ENCODE measurements at places on chromosomes 3 and 15.

DNA sequence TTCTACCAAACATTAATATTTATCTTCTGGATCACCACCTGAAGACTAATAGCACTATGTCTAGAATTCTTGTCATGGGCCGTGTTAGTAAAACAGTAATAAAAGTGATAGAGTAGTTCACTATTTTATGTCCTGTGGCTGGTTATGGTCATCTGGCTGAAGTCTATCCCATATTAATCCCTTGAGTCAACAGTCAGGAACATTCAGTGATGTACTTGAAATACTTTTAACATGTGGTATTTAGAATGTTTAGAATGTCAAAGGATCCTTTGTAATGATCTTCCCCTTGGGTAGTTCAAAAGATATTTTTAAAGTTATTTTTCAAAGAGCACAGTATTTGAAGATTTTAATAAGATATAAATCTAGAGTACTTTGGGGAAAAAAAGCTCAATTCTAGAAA, 117.0 kb downstream of the MBNL1 start:
- no peak for DNase-seq

DNA sequence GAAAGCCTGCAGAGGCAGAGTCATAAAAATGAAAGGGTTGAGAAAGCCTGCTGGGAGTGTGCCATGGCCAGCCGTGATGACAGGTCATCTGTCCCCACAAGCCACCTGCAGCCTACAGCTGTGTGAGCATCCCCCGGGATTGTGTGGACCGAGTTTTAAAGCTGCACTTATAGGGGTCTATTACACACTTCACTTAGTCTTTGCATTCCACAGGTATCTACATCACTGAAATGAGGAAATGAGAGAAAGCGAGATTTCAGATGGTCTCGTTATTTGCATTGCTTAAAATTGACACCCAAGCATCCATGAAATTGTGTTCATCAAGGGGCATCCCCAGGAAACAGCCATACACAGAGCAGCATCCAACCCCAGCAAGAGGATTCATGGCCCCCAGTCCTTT, 137.6 kb upstream of the TRIM42 start:
- DNase-seq: no peak

GRCh38 chr15:31228011-31228484, 98.6 kb upstream of the KLF13 start:
- DNase-seq: no peak

DNA sequence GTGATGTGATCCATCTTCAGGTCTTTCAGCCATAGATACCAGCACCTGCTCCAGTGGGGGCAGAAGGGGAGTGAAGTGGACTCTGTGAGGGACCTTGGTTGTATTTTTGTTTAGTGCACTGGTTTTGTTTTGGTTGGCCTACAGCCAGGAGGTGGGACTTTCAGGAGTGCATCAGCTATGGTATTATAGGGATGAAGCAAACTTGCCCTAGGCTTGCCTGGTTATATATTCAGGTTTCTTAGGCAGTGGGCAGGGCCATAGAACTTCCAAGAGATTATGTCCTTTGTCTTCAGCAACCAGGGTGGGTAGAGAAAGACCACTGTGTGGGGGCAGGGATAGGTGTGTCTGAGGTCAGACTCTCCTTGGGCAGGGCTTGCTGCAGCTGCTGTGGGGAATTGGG, 337.3 kb upstream of the SGO1 start:
- no peak for DNase-seq

DNA sequence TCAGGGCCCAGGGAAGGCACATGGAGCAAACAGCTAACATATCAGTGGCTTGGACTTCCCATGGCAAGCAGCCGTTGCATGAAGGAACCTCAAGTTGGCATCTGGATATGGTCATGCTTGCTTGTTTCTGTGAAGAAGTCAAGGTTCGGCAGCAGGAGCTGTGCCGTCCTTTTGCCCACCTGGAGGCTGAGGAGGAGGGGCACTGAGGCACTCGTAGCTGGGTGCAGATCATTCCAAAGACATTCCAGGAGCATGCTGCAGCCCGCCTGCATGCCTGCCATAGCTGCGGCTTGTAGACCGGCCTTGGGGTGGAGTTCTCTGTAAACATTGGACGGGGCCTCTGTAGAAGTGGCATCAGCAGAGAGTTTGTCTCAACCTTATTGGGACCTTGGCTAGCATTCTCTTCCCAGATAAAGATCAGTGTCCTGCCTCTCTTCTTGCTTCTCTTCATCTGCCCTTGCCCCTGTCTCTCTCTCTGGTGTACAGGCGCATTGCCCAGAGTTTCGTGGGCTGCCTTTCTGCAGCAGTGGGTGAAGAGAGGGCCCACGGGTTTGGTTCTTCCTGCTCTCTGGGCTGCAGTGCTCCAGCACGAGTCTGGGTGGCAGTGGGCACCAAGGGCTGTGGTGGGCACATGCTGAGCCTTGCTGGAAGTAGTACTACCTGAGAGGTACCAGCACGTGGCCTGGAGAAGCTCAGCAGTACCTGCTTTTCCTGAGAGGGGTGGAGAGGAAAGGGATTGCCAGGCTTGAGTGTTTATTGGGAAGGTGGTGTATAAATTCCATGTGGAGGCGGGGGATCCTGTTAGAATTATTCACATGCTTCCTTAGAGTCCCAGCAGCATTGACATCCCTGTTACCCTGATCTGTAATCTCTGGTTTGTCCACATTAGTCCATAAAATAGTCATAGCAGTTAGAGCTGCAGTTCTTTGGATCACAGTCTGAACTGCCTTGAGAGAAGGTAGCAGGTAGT, 49.4 kb downstream of the CHCHD6 start:
- no peak for DNase-seq

DNA sequence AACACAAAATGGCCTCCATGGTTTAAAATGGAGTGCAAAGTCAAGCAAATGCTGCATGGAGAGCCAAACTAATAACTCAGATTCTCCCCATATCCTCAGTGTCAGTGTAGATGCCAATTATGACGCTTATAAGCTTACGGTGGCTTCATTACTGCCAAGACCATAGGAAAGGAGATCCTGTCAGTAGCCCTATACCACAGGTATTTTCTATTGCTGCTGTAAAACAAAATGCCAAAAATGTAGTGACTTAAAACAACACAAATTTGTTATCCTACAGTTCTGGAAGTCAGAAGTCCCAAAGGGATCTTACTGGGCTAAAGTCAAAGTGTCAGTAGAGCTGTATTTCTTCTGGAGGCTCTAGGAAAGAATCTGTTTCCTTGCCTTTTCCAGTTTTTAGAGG, 149.8 kb upstream of the GBE1 start:
- DNase-seq: no peak

- DNase-seq: no peak
Measured at GRCh38 chr3:33111581-33111980, 2.2 kb upstream of the CRTAP start.

- DNase-seq: no peak
Measured at GRCh38 chr15:43292375-43293078, 25.8 kb upstream of the TGM5 start.

DNA sequence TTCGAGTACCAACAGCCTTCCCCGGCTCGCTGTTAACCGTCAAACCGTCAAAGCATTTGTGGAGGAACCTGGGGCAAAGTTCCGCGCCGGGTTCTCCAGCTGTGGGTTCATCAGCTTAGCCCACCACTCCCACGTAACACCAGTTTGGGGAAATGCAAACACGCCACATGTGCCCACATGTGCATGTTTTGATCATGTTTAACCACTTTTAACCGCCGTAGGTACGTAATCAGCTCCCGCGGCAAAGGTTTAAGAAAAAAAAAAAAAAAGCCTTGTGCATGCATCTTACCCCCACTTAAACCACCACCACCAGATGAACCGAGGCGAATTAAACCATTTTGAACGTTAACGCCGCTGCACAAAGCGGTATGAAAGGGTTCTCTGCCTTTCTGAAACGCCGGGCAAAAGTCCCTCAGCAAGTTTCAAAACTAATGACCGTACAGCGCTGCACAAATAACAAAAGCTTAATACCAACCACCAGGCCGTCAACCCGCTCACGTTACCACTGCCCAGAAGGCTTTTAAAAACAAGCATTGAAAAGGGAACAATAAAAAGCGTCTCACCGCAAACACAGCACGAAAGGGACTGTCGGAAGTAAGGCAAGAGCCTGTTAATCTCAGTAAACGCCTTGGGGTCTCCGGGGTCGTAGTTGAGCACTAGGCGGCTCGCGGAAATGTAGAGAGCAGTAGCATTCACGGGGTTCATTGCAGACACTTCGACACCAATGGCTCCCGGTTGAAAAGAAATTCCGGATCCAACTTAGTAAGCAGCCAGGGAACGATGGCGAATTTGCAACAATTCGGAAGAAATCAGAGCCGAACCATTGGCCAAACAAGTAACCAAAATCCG, 1.5 kb downstream of the MSL2 start:
- no peak for DNase-seq

GRCh38 chr3:131401978-131402377, 20.4 kb downstream of the NUDT16 start:
- no peak for DNase-seq

DNA sequence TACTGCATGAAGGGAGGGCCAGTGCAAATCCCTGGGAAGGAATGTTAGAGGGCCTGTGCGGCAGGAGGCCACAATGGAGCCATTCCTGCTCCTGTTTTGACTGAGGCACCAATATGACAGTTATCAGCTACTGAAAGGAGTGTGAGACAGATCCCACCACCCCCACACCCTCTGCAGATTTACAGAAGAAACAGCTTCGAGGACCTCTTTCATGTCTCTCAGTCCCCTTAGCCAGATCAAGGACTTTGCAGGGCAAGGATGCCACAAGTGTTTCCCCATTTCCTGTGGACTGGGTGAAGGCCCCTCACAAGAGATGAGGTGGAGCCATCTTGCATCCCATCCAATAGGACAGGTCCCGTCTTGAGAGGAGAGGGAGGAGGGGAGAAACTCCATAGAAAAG, 48.5 kb upstream of the RASGRP1 start:
- no peak for DNase-seq

GRCh38 chr3:130925628-130926027, 31.7 kb downstream of the ATP2C1 start:
- no peak for DNase-seq

DNA sequence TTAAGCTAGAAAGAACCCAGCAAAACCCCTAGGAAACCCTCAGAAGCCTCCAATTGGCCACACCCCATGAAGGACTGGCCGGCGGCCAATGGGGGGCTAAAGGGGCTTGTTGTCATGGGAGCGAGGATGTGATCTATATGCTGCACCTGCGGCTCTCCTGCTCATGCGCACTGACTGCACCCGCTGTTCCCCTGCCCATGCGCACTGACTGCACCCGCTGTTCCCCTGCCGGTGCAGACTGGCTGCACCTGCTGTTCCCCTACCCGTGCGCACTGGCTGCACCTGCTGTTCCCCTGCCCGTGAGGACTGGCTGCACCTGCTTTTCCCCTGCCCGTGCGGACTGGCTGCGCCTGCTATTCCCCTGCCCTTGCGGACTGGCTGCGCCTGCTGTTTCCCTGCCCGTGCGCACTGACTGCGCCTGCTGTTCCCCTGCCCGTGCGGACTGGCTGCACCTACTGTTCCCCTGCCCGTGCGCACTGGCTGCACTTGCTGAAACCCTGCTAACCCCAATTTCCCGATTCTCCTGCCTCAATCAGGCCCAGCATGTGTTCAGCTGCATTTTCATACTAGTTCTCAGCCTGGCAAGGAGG, 16.8 kb upstream of the MCCC1 start:
- no peak for DNase-seq

- DNase-seq: no peak
Measured at GRCh38 chr15:40891810-40892446, 2.3 kb upstream of the VPS18 start.

GRCh38 chr15:60421544-60421943, 23.8 kb upstream of the ANXA2 start:
- DNase-seq: peak; percentile 81

GRCh38 chr3:58422756-58423325, 10.8 kb downstream of the PDHB start:
- no peak for DNase-seq

GRCh38 chr3:182129740-182130139, 418.0 kb downstream of the SOX2 start:
- DNase-seq: no peak

DNA sequence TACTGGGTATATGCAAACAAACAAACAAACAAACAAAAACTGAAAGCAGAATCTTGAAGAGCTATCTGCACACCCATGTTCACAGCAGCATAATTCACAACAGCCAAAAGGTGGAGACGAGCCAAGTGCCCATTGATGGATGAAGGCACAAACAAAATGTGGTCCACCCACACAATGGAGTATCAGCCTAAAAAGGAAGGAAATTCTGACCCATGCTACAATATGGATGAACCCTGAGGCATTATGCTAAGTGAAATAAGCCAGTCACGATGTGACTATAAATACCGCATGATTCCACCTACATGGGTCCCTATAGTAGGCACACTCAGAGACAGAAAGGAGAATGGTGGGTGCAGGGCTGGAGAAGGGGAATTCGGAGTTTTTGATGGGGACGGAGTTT, 24.1 kb downstream of the XPC start:
- DNase-seq: no peak

DNA sequence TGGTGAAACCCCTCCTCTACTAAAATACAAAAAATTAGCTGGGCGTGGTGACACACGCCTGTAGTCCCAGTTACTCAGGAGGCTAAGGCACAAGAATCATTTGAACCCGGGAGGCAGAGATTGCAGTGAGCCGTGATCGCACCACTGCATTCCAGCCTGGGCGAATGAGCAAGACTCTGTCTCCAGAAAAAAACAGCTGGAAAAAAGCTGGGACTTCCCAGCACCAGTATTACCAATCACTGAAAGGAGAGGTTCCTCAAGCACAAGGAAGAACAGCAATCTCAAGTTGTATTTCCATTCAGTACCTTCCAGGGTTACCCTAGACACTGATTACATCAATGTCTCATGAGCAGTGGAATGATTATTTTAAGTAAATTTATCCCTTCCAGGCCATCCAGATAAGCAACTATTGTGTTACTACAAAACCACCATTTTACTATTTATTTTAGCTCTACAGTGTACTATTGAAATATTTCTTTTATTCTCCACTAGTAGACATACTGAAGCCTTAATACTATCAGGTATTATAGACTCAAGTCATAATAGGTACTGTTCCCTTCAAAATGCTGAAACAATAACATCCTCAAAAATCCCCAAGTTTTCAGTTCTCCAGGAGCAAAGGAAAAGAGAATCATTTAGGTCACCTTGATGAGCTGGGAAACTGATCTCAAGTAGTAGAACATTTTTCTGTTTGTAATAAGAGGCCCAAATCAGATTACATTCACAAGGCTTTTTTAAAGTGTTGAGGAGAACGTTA, 54.8 kb upstream of the VGLL4 start:
- DNase-seq: no peak

DNA sequence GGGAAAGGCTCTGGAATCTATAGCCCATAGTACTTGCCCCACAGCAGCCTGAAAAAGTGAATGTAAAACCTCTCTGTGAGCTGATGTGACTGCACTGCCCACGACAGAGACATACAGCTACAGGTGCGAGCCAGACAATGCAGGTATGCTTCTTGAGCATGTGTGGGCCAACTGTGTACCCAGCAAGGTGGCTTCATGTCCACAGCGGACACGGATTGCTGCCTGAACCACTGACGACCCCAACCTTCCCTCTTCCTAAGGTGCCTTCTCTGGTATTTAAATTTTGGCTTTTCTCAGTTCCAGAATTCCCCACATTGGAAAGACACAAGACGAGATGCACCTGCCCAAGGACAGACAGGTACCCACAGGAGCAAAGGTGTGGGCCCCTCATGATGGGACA, 65.8 kb downstream of the SCN5A start:
- no peak for DNase-seq
